ENCODE measurements at places on chromosomes 7 and 10.

GRCh38 chr10:16681521-16681920, 135.7 kb downstream of the RSU1 start:
- DNase-seq = no peak

DNA sequence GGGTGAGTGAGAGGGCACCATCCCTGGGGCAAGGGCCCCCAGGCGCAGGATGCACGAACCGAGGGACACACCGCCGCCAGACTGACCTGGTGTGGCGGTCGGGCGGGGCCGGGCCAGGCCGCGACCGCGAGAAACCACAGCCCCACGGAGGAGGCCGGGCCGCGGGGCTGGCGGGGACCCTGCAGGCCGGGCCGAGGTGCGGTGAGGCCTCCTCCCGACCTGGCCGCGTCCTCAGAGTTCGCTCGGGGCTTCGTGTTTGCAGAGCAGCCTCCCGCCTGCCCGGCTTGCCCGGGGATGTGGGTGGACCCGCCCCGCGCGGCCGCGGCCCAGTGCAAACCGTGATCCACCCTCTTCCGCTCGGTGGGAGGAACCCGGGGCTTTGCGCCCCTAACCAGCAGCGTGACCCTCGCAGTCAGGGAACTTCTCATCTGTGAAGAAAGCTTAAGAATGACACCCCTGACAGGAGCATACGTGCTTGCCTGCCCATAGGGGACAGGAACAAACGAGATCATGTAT, 20.6 kb upstream of the HOXA13 start:
- DNase-seq = no peak

DNA sequence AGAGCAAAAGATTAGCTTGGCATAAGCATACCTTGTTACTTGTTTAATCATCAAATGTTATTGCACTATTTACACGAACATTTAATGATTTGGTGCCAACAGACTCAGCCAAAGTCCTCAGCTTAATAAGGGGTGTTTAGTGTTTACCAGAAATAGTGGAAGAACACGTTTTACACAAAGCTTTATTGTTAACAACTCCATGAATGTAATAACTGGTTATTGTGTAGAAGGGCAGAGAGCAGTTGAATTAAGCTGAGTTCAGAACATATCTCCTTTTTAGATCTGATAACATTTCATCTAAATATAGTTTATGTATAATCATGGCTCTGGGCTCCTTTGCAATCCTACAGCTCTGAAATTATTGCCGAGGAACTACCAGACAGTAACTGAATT, 99.1 kb downstream of the CABCOCO1 start:
- no peak for DNase-seq

GRCh38 chr10:48880016-48880705, 59.5 kb downstream of the LRRC18 start:
- no peak for DNase-seq

- no peak for DNase-seq
Measured at GRCh38 chr10:60962946-60963345, 19.0 kb upstream of the RHOBTB1 start.

GRCh38 chr7:64999165-65000004, 7.1 kb downstream of the ERV3-1 start:
- DNase-seq = no peak

- no peak for DNase-seq
Measured at GRCh38 chr7:15175152-15175551, 272.6 kb upstream of the DGKB start.

DNA sequence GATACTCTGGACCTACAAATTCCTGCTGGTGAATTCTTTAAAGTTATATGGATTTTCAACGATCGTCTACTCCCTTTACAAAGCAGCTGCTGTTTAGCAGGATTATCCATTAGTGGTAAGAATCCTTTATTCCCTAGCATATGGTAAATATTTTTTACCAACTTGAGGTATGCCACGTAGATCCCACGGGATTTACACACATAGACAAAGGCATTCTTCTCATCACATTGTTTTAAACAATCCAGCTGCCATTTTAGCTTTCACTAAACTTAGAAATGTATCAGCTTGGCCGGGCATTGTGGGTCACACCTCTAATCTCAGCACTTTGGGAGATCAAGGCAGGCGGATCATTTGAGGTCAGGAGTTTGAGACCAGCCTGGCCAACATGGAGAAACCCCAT, 148.0 kb upstream of the SH2B2 start:
- DNase-seq = no peak

DNA sequence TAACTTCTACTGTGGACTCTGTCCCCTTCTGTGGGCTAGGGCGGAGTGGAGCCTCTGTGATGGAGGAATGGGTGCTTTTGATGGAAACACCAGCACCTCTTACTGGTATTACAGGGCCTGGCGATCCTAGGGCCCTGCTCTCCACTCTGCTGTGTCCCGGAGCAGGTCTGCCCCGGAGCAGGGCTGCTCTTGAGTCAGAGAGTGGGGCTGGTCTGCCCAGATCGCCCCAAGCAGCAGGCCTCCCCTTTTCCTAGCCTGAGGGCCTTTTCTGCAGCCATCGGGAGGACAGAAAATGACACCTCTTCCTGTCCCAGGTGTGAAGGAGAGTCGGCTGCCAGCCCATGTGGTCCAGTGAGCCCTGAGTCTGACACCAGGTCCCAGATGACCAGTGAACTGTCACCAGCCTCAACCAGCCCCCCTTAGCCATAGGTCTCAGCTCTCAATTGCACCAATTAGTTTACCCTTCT, 1.4 kb downstream of the ZNF282 start:
- no peak for DNase-seq

GRCh38 chr7:140596519-140597427, 43.8 kb downstream of the DENND2A start:
- no peak for DNase-seq

GRCh38 chr7:18831419-18831818, 286.0 kb downstream of the TWIST1 start:
- DNase-seq = no peak

- DNase-seq = no peak
Measured at GRCh38 chr7:68336594-68336993, 1261.7 kb upstream of the AUTS2 start.

- no peak for DNase-seq
Measured at GRCh38 chr7:72265071-72265904, 146.8 kb downstream of the CALN1 start.

DNA sequence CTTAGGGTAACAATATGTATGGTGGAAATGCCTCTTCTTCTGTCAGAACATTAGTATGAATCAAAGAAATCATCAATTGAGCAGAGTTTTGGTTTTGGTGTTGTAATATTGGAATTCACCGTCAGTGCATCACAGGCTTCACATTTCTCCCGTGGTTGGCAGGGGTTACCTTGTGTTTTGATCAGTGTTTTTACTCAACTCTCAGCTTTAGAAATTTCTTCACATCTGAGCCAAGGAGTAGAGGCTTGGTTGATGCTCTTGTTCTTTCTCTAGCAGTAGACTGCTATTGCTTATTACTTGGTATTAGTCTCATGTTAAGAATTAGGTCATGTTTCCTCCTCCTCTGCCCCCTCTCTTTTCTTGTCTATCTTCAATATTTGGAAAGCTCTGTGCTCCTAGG, 188.8 kb upstream of the SMIM30 start:
- no peak for DNase-seq

GRCh38 chr7:99624484-99624883, 7.7 kb downstream of the ZSCAN25 start:
- DNase-seq = no peak

DNA sequence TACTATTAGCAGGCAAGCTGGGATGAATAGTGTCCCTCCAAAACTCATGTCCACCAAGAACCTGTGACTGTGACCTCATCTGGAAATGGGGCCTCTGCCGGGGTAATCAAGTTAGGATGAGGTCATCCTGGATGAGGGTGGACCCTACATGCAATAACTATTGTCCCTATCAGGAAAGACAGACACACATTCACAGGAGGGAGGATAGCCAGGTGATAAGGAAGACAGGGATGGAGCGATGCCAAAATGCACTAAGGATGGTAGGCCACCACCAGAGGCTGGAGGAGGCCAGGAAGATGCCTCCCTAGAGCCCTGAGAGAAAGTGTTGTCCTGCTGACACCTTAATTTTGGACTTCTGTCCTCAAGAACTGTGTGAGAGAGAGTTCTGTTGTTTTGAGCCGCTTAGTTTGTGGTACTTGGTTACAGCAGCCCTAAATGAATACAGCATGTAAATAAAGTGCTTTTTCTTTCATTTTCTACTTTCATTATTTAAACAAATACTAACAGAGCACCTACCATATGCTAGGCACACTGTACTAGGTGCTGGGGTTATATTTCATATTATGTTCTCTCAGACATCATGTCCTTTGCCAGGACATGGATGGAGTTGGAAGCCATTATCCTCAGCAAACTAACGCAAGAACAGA, 111.9 kb downstream of the USP6NL start:
- no peak for DNase-seq

GRCh38 chr7:131529179-131529578, 27.2 kb downstream of the PODXL start:
- DNase-seq = no peak

- DNase-seq = peak; percentile 93
Measured at GRCh38 chr7:15686295-15686956, at the start of gene MEOX2. Gene MEOX2 (minus strand): TSS chr7:15686683. CDS start chr7:15686402, 281 bp downstream.

- no peak for DNase-seq
Measured at GRCh38 chr7:20211376-20211775, 5.8 kb downstream of the MACC1 start.

DNA sequence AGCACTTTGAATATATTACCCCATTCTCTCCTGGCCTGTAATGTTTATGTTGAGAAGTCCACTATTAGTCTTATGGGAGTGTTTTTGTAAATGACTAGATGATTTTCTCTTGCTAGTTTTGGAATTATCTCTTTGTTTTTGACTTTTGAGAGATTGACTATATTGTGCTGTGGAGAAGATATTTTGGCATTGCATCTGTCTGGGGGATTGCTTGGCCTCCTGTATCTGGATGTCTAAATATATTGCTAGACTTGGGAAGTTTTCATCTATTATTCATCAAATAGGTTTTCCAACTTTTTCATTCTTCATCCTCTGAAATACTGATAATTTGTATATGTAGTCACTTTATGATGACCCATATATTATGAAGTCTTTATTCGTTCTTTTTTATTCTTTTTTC, 277.1 kb upstream of the PCDH15 start:
- DNase-seq = no peak

DNA sequence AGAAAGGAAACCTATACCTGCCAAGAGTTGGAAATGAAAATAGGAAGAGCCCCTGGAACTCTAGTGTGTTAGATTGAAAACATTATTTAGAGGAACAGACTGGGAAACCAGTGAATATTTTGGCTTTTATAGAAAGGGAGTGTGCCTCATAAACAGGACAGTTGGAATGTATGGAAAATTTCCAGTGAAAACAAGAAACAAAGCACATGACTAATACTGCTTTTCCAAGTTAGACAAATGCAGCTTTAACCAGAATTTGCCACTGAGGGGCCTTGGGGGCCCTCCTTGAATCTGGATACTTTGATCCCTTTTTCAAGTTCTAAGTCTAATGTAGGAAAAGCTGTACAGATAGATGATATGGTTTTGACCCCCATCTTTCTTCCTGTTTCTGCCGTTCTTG, 21.2 kb downstream of the ITGB8 start:
- no peak for DNase-seq

DNA sequence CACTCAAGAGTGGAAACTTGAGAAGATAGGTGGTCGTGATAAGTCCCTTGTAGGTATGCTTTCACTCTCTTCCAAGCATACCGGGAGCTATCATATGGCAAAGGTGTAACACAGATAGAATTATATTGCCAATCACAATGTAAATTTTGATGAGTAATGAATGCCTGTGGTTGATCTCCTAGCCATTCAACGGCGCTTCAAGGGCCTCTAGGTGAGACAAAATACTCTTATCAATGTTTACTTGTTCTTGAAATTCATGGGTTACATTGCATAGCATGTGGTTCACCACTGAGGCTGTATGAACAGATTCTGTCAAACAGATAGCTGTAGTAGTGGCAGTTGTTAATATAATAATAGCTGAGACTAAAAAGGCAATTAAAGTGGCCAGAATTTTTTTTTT, 82.4 kb downstream of the THSD7A start:
- no peak for DNase-seq

- DNase-seq = no peak
Measured at GRCh38 chr7:87581723-87582122, 19.0 kb downstream of the ABCB1 start.

- DNase-seq = no peak
Measured at GRCh38 chr10:13311177-13311575, 11.3 kb upstream of the PHYH start.

DNA sequence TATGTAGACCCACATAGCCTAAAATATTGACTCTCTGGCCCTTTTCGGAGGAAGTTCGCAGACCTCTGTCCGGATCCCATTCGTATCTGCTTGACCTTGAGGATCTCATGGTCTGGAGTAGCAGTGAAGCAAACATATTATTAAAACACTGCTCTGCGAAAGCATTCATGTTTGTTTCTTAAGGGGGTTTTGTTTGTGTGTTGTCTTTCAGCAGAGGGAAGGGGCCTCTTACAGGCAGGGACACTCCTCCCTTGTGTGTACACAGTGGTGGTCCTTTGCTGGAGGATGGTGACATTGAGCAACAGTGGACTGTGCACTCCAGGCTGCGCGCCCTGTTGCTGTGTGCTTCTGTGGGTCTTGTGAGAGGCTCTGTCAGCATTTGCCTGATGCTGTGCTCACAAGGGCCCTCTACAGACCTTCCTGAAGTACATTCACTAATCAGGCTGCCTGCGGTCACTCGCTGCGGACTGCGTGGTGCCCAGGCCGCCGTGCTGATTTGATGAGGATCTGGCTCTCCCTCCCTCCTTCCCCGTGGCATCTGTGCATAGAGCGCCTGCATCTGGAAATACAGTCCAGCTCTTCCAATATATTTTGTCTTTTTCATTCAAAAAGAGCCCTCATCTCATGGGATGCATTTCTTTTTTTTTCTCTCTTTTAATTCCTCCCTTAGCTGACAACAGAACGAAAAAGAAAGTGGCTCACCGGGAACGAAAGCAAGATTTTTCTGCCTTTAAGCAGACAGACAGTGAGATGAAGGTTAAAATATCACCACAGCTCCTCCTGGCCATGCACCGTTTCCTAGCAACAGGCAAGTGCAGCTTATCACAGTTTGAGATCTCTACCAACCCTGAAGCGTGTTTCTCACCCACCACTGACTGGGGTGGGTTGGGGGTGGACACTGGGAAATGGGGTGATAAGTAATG, 135.8 kb downstream of the CNNM2 start:
- peak; percentile 64 for DNase-seq

All from right cardiac atrium (tissue), 5 donors.